Stimulated activated CD4-positive, alpha-beta T cell treated with anti-CD3 and anti-CD28 coated beads, Interleukin-1b, Interleukin-23, amount 100 ng/mL, for 1 hour (primary cell): ENCODE measurements at places on chromosomes 1 and 21.

DNA sequence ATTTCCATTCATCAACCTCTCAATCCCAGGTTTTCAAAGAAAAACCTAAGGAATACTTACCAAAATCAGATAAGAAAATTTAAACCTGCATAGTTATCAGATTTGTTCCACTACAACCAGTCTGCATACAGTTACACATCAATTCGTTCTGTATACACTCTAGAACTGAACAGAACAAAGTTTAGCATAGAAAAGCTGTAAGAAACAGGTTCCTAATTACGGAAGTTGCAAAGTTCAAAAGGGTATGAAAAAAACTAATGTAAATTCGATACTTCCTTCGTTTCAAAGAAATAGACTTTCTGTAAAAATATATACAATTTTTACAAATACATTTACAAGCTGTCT lies 3.1 kb downstream of the MCL1 start:
- DNase-seq: no peak

GRCh38 chr1:243718893-243719292 lies 131.2 kb downstream of the AKT3 start:
- no peak for DNase-seq

- DNase-seq: no peak
Measured at GRCh38 chr1:37128091-37128490, 93.8 kb upstream of the GRIK3 start.

GRCh38 chr1:30818568-30819243 lies 61.1 kb upstream of the LAPTM5 start:
- DNase-seq: no peak

GRCh38 chr1:160830321-160831153 lies 32.1 kb downstream of the CD244 start:
- peak; percentile 68 for DNase-seq
